ENCODE measurements at places on chromosomes 4 and X.

DNA sequence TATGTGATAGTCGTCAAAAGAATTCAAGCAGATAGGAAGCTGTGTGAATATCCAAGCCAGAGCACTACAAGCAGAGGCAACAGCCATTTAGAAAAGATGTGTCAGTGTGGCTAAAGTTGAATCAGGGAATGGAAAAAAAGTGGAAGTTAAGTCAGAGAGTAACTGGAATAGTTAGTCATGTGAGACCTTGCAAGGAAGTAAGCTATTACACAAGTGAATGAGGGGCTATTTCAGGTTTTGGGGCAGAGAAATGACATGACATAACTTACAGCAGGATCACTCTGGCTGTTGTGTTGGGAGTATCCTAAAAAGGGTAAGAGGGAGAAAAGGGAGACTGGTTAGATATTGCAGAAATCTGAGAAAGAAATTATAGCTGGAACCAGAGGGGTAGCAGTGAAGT, 236.6 kb upstream of the PCDH18 start:
- DNase-seq = no peak

DNA sequence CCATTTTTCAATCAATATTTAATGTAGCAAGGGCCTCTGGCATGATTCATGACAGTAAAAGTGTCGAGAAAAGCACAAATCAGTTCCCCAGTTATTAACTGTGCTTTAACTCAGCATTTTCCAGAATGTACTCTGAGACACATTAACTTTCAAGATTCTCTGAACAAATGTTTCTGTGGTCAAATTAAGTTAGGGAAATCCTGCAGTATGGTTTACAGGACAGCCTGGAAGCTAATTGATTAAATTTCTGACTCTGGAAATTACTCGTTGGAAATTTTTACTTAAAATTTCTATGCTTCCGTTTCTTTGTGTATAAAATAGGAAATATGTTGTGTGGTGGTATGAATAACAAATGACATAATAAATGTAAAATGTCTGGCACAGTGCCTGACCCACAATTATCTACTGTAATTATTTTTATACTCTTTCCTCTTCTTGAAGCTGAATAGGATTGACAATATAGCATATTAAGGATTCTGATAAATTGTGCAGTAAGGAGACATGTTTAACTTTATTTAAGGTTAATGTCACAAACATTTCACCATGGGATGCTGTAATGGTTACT, 33.7 kb downstream of the STK32B start:
- peak; percentile 1 for DNase-seq

DNA sequence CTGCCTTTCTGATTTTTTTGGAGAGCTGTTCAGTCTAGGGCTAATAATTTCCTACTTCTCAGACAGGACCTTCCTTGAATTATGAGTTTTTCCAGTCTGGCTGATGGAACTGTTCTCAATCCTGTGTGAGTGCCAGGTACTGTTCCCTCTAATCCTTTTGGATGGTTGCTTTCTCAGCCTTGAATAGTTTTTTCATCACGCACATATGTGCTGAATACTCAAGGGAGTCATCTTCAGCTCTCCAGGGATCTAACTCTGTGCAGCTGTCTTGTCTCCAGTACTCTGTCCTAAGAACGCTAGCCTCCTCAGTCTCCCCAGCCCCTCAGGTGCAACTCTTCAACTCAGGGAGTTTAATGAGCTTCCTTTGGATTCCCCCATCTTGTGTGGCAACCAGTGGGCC, 93.2 kb downstream of the GASK1B start:
- no peak for DNase-seq

DNA sequence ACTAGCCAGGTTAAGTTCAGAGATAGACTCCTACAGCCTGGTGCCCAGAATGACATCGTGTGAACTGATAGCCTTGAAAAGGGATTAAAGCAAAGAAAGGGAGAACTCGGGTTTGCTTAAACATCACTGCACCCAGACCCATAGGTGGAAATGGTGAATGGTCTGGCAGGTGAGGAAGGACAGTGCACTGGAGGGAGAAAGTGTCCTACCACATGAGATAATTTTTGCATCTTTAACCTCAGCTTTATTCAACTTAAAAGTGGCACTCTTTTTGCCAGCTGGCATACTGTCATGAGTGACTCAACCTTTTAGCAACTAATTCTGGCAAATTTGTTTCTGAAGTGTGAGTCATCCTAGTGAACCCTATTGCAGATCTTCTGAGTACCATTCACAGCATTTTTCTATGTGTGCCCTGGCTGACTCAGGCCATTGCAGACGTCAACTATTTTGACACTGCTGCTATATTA, 53.0 kb upstream of the DAPP1 start:
- DNase-seq = peak; percentile 67

DNA sequence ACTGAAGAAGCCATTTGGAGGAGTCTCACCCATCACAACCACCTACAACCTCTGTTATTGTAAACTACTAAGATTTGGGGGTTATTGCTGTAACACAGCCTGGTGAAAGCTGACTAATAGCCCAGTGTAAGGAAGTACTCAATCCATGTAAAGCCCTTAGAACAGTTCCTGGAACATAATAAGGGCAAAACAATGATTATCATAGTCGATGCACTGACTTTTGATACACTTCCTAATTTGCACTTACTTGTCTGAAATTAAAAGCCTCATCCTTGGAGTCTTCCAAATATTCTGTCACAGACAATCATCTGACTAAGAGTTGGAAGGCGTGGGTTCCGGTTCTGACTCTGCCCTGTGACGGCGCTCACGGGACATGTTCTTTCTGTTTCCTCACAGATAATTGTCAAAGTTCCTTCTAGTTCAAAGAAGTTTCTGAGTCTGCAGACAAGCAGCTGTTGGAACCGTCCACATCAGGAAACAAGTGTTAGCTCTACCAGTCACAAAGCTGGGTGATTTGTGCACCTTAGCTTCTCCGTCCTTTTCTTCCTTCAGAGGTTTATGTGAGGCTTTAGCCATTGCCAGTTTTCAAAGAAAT, 33.4 kb upstream of the RASGEF1B start:
- no peak for DNase-seq

DNA sequence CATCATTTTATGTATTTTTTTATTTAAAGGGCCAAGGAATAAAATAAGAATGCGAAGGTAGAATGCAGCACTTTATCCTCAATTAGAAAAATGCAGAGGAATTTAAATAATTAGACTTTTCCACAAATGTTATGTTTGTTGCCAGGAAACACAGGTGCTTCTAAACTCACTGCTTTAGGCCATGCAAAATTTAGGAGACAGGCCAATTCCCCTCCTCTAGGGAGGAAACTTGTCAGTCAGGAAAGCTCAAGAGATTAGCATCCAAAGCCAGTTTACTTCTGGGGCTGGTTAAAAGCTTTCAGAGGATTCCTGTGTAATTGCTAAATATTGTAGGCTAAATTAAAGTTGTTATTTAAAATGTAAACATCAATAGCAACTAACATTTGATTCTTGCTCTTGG, 124.5 kb downstream of the DMD start:
- DNase-seq = no peak

- no peak for DNase-seq
Observed at GRCh38 chr4:150862829-150863228, 152.3 kb downstream of the LRBA start.

DNA sequence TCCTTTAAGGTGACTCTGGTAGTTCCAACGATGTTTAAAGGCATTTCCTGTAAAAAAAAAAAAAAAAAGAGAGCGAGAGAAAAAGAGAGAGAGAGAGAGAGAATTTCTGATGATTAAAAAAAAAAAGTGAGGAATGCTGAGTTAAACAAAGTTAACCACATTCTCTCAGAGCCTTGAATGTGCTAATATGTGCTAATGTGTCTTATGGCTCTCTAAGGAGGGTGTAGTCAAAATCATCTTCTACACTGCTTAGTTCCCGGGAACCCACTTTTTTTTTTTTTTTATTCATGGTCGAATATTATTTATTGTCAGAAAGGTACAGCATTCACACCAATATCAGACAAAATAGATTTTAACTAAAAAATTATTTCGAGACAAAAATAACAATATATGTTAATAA, 111.7 kb downstream of the SNCA start:
- peak; percentile 42 for DNase-seq
